ENCODE measurements at places on chromosomes 5 and 9. TPM values are rescaled to one million over a fixed set of nuclear protein-coding genes. Genes with fewer than 3 reads are reported as not detected.
A peak's percentile ranks its signal among the peaks of the same experiment; 100 is the strongest.

IRGM gene
- total RNA-seq, result not detected

GRCh38 chr5:9582406-9582805, 36.5 kb upstream of the SEMA5A start:
- no peaks in the 10 kb centered on the region for H3K36me3 ChIP-seq
- no peak overlapping the region for H3K27ac ChIP-seq
- H3K27me3 ChIP-seq, result no peaks in the 10 kb centered on the region

- no peaks in the 10 kb centered on the region for H3K27me3 ChIP-seq
- no peak overlapping the region for H3K27ac ChIP-seq
- no peaks in the 10 kb centered on the region for H3K36me3 ChIP-seq
- H3K4me3 ChIP-seq, result no peak overlapping the region
Measured at GRCh38 chr9:115018547-115019435, 88.4 kb upstream of the TNFSF8 start.

GRCh38 chr5:131495536-131496399, 139.3 kb downstream of the RAPGEF6 start:
- no peaks in the 10 kb centered on the region for H3K27me3 ChIP-seq
- no peak for DNase-seq
- H3K36me3 ChIP-seq, result no peaks in the 10 kb centered on the region
- peaks cover 7% of the 10 kb centered on the region for H3K4me1 ChIP-seq
- no peak overlapping the region for H3K4me3 ChIP-seq
- no peak overlapping the region for H3K27ac ChIP-seq

GRCh38 chr9:37333288-37333687, 89.2 kb upstream of the GRHPR start:
- no peaks in the 10 kb centered on the region for H3K27me3 ChIP-seq
- no peak overlapping the region for H3K4me3 ChIP-seq
- H3K27ac ChIP-seq, result no peak overlapping the region
- H3K4me1 ChIP-seq, result peaks cover 4% of the 10 kb centered on the region
- H3K36me3 ChIP-seq, result no peaks in the 10 kb centered on the region

- peak overlapping the region; percentile 97 for H3K27ac ChIP-seq
- H3K27me3 ChIP-seq, result no peaks in the 10 kb centered on the region
- peak; percentile 62 for DNase-seq
Measured at GRCh38 chr5:176535664-176536131, 1.5 kb downstream of the RNF44 start.

- no peak for DNase-seq
- no peak within 1 kb of the TSS for H3K4me3 ChIP-seq
- H3K27ac ChIP-seq, result no peak within 1 kb of the TSS
- no peaks in the 10 kb centered on the region for H3K4me1 ChIP-seq
- H3K27me3 ChIP-seq, result no peaks in the 10 kb centered on the region
Measured at GRCh38 chr9:110337727-110338126, at the start of gene TXNDC8. Gene TXNDC8, minus strand, starts transcription at chr9:110337863.

DNA sequence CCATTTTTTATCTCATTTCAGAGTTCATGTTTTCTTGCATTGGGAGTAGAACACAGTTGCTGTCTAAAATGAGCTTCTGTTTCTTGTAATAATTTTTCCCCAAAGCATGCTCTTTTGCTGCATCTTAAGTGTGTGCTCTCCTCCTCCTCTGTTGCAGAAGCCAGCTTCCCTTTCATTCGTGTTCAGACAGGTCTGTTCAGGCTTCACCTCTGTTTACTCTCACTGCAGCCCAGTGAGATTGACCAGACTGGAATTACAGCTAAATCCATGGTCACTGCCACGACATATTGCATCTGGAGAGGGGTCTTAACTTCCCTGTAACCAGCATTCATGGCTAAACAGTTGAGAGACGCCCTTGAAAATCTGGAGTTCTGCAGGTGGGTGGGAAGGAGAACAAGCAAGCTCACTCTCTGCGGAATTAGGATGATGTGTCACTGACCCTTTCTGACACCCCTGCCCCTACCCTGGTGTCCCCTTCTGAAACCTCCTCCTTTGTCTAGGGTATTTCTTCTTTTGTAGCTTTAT, 223.2 kb downstream of the FSTL4 start:
- no peak for DNase-seq
- H3K36me3 ChIP-seq, result no peaks in the 10 kb centered on the region
- H3K27ac ChIP-seq, result no peak overlapping the region
- H3K4me3 ChIP-seq, result no peak overlapping the region
- H3K4me1 ChIP-seq, result no peaks in the 10 kb centered on the region
- no peaks in the 10 kb centered on the region for H3K27me3 ChIP-seq

DNA sequence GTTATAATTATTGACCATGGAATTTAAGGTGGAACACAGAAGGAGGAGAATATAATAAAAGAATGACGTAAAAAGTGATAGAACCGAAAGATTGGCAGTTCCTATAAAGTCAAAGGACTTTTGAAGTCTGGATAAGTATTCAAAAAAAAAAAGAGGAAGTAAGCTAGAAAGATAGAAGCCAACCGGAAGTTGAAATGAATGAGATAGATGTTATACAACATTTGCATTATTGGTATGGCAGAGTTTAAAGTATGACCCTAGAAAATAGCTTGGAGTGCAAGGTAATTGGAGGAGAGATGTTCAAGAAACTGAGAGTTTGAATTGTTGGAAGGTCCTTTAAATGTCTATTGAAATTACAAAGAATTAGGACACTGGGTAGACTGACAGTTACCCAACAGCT, 293.6 kb downstream of the FER start:
- no peaks in the 10 kb centered on the region for H3K4me1 ChIP-seq
- H3K36me3 ChIP-seq, result no peaks in the 10 kb centered on the region
- DNase-seq, result no peak
- no peaks in the 10 kb centered on the region for H3K27me3 ChIP-seq
- H3K4me3 ChIP-seq, result no peak overlapping the region
- no peak overlapping the region for H3K27ac ChIP-seq
